ENCODE measurements at places on chromosomes 1 and 21.

DNA sequence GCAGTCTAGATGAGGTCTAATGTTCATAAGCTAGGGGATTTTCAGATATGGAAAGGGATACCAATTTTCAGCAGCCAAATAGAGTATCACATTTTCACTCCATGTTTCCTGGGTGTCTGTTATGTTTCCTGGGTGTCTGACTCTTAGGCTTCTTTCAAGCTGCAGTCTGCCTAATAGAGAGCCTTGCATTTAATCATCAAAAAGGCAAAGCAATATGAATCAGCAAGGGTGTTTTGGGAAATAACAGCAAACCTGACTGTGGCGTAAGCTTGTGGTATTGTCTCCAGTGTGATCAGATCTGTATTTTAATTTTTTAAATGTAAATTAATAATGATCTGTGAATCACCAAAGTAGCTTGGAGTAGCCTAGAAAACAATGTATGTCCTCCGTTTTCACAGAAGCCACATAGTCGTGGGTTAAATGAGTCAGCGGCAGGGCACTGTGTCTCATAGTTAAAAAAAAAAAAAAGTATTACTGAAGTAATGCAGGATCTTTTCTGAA is 10.4 kb downstream of the LGALS8 start:
- DNase-seq = no peak

GRCh38 chr1:39576016-39576657 is 453 bp downstream of the PABPC4 start:
- DNase-seq = peak; percentile 49

- DNase-seq = no peak
Measured at GRCh38 chr21:26782331-26782730, 62.9 kb downstream of the ADAMTS1 start.

- no peak for DNase-seq
Measured at GRCh38 chr1:206705726-206706297, 21.1 kb downstream of the MAPKAPK2 start.

DNA sequence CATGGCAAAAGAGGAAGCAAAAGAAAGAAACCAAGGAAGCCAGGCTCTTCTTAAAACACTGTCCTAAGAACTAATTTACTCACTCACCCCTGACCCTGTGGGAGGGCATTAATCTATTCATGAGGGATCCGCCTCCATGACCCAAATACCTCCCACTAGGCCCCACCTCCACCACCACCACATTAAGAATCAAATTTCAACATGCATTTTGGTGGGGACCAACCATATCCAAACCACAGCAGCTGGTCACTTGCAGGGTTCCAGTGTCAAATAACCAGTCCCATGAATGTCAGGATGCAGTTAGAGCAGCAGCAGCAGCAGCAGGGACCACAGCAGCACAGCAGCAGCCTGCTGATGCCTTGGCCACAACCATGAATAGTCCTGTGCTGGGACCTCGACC is 83.8 kb downstream of the ZC3H11B start:
- no peak for DNase-seq

DNA sequence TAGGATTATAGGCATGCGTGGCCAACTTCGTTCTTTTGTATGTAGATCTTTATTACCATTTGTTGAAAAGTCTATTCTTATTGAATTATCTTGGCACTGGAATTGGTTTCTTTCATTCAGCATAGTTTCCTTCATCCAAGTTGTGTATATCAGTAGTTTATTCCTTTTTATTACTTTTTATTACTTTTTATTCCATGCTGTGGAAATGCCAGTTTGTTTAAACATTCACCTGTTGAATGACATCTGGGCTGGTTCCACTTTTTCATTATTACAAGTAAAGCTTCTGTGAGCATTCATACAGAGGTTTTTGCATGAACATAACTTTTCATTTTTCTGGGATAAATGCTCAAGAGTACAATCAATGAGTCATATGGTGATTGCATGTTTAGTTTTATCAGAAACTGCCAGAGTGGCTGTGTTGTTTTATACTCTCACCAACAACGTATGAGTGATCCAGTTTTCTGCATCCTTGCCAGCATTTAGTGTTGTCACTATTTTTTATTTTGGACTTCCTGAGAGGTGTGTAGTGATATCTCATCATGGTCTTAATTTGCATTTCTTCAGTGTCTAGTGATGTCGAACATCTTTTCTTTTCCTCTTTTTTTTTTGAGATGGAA is 28.6 kb downstream of the PTPRU start:
- no peak for DNase-seq

GRCh38 chr1:155011437-155012025 is 8.9 kb downstream of the ZBTB7B start:
- no peak for DNase-seq

- no peak for DNase-seq
Measured at GRCh38 chr1:31707711-31708110, 3.9 kb upstream of the COL16A1 start.

DNA sequence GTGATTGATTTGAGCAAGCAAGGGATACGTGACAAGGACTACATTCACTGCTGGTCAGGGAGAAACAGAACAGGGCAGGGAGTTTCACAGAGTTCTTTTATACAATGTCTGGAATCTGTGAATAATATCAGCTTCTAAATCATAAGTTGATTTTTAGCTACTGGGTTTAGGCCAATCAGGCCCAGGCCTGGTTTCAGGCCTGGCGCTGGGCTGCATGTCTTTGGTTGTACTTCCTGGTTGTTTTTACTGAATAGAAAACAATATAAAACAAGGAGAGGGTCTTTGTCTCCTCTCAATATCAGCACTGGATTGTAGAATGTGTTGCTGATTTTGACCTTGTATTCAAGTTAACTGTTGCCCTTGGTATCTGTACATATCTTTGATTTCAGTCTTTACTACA is 865 bp upstream of the AMY2A start:
- no peak for DNase-seq

- no peak for DNase-seq
Measured at GRCh38 chr21:46096596-46097335, 1.1 kb upstream of the COL6A2 start.

GRCh38 chr1:5758000-5758858 is 234.0 kb downstream of the NPHP4 start:
- DNase-seq = no peak

DNA sequence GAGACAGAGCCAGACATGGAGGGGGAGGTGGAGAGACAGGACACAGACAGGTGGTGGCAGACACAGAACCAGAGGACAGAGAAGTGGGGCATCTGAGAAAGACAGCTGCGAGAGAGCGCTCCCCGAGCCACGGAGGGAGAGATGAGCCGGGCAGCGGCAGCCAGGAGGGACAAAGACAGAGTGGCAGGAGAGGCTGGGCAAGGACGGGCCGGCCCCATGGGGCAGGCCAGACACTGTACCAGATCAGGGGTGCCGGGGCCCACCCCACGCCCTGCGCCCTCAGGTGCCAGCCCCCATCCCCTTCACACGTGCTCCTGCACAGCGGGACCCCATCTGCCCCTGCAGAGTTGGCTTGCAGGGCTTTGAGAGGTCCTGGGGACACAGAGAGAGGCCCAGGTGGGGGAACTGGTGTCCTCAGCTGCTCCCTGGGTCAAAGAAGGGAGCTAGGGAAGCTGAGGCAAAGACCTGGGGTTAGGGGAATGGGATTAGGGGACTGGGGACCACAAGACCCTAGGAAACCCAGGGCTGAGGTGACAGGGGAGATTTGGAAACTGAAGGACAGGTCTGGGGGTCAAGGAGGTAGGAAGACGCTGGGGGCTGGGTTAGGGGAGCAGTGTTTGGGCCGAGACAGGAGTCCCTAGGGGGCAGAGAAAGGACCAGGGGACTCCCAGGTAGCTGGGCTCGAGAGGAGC is 643 bp downstream of the FNDC5 start:
- no peak for DNase-seq

DNA sequence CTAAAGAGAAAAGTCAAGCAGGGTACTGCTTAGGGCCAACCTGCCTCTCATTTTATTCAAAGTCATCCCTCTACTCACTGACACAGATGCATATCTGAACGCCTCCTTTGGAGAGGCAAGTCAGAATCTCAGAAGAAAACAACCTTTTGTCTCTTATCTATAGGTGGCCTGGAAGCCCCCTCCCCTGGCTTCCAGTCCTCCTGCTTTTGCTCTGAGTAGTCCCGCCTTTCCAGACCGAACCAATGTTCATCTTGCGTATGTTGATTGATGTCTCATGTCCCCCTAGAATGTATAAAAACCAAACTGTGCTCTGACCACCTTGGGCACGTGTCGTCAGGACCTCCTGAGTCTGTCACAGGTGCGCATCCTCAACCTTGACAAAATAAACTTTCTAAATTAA is 81.8 kb downstream of the WDR4 start:
- no peak for DNase-seq

GRCh38 chr1:183891158-183891856 is 86.4 kb downstream of the RGL1 start:
- DNase-seq = no peak

DNA sequence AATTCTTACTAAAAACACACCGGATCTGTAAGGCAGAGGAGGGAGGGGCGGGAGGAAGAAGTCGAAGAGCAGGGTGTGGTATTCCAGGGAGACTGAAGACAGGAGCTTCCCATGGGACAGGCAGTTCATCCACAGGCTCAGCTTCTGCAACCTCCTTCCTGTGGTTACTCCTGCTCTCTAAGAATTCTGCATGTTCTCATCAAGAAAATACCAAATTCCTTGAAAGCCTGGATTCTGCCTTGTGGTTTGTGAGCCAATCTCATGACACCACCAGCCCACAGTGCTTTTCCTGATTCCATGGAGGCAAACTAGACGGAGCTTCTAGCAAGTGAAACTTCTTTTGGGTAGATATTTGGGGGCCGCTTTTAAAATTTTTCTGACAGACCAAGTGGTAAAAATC is 1.1 kb upstream of the ST6GALNAC3 start:
- no peak for DNase-seq

DNA sequence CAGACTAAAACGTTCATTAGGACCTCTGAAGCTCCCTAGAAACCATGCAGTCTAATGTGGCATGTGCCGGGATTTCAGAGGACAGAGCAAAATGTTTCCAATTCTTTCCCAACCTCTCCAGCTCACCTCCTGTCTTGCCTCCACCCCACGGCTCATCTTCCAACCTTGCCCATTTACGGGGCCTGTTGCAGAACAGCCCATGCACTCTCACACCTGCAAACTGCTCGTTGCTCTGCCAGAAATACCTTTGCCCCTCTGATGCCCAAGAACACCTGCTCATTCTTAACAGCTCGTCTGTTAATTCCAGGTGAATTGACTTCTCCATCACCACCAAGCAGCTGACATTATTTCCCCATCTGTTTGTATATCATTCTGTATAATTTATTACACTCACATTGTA is 53.9 kb upstream of the LBR start:
- DNase-seq = no peak

DNA sequence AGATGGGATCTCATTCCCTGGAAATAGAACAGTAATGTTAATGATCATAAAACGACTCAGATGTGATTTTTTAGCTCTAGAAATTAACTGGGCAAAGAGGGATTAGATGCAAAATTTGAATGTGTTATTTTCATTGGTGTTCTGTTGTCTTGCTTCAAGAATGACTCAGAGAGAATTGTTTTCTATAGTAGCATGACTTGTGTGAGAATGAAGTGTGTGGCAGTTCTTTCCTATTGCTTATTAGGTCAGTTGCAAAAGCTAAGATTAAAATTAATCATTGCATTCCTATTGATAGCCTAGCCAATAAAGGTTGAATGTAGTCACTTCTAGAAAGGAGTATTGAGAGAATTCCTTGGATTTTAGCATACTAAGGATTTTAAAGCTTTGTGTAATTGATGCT is 22.9 kb downstream of the SPEN start:
- DNase-seq = no peak

Measured in CD4-positive, alpha-beta T cell treated with Interleukin-1 beta for 1 hour (primary cell).